ENCODE measurements at places on chromosomes 1 and 21.

DNA sequence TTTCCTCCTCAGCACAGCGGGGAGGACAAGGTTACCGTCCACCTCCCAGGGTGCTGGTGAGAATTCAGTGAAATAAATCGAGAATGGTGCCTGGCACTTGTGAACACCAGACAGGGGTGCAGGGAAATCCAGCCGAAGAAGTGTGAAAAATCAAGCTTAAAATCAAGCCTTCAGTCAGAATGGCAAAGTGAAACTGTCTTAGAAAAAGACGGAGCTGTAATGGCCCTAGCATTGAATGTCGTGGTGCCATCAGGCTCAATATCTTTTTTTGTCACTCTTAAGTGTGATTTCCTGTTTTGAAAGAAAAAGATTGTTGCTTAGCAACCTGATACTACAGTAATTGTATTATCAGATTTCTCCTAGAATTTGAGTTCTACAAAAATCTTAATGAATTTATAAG lies 22.1 kb downstream of the EDARADD start:
- DNase-seq: no peak

DNA sequence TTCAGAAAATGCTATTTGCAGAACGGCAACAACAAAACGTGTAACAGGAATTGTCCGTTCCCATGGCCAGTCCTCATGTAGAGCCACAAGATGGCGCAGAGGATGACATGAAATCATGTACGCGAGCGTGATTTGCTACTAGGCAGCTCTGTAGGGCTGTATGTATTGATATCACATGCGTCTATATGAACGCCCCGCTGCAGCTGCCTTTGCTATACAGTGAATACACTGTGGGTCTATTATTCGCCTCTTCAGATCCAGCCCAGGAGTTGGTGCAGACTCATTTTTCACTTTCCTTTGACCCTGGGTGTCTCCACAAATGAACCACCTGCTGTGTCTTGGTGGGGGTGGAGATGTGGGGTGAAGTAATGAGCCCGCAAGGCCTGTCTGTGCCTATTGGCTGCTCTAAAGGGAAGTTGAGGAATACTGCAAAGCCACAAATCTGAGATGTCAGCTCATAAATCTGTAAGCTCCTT lies 361.5 kb downstream of the KIF26B start:
- DNase-seq: no peak

DNA sequence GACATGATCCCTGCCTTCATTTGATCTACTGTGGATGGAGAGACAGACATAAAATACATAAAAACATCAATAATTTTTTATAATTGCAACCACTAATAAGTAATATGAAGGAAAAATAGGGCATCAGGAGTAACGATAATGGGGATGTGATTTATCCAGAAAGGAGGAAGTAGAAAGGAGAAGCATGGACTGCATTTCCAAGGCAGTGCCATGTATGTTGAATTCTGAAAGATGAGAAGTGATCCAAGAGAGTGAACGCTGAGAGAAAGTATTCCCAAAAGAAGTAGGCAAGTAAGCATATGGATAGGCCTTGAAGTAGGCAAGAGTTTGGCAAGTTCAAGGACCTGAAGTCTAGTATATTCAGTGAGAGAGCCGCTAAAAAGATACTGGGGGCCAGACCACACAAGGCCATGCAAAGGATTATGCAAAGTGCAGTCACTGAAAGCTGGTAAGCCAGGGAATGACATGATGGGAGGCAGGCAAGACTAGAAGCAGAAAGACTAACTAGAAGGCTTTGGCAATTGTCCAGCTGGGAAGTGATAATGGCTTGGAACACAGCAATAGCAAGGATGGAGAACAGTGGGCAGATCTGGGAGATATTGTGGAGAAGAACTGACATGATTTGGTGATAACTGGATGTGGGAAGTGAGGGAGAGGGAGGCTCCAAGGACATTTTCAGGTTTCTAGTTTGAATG lies 85.9 kb downstream of the TM2D1 start:
- DNase-seq: no peak

DNA sequence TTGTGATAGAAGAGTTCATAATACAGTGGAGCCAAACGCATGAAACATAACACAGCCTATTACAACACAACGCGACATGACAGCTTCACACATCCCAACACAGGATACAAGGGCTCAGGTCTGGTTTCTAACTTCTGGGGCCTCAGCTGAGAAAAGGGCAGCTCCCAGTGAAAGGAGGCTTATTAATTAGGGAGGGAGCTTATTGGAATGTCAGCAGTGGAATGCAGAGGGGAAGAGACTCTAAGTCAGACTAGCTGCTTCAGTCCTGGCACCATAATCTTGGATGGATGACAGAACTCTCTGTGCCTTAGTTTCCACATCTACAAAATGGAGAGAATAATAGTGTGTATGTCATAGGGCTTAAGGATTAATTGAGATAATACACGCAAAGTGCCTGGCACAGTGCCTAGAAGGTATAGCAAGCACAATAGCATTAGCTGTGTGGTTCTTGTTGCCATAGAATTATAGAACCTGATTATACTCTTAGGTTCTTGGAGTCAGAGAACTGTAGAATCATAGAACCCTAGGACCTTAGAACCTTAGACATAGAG lies 22.7 kb upstream of the SLC2A1 start:
- no peak for DNase-seq

DNA sequence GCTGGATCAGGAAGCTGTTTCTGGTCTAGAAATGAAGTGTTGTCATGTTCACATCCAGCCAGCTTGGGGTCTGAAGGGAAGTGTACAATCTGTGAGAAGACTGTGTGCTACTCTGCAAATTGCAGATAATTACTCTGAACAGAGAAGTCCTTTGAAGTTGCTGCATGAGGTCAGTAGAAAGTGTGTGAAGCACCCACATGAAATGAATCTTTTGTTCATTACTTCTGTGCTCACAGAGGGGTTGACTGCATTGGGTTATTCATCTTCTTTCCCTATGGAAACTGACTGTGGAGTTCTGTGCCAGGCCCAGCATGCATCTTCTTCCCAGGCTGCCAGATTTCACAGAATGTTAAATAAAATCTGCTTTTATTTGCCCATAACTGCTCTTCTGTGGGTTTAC lies 47.1 kb downstream of the CTH start:
- no peak for DNase-seq

- no peak for DNase-seq
Measured at GRCh38 chr1:200624679-200625335, 4.3 kb upstream of the KIF14 start.

DNA sequence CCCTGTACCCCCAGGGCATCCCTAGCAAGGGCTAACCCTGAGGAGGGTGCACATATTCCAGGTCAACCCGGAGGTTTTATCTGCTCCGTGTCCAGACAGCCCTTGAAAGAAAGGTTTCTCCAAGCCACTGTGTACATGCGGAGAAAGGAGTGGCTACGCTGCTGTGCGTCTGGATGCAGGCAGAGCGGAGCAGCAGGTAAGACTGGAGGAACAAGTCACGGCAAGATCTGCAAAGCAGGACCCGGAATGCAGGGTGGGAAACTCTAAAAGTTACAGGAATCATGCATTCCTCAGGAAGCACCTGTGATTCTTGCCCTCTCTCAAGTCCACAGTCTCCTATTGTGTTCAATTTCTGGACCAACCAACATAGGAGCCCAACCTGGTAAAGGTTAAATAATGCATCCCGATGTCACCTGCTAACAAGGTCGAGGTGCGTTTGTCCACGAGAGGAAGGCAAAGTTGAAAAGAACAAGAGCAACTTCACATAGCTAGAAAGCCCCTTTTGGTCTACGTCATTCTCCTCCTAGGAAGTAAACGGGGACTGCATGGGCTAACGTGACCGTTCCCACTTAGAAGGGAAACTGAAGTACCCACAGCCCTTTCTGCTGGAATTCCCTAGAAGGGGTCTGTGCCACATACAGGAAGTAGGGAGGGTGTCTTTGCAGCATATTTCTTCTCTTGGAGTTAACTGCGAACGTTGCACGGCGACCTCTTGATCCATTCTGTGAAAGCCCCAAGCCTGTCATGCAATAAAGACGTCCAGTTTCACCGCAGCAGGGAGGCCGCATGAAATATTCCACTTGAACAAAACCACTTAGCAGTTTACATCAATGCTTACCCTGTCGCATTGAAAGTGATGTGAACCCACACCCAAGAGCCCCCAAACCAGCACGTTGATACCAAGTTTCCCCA lies 5.8 kb downstream of the TIAM1 start:
- DNase-seq: no peak
